Spinal cord (tissue), 10 donors: ENCODE measurements at places on chromosomes 5 and 9. TPM values are rescaled to one million over a fixed set of nuclear protein-coding genes. Genes with fewer than 3 reads are reported as not detected.

Gene TAS2R1
- 0.94 TPM for total RNA-seq

GRCh38 chr9:19994296-19994695 lies 205.5 kb upstream of the SLC24A2 start:
- H3K27me3 ChIP-seq: no peaks in the 10 kb centered on the region
- no peak overlapping the region for H3K27ac ChIP-seq
- no peaks in the 10 kb centered on the region for H3K4me1 ChIP-seq
- H3K4me3 ChIP-seq: no peak overlapping the region
- H3K36me3 ChIP-seq: no peaks in the 10 kb centered on the region

GRCh38 chr9:97447001-97447400 lies 35.1 kb downstream of the TDRD7 start:
- H3K27me3 ChIP-seq: no peaks in the 10 kb centered on the region
- H3K36me3 ChIP-seq: no peaks in the 10 kb centered on the region
- no peaks in the 10 kb centered on the region for H3K4me1 ChIP-seq
- no peak overlapping the region for H3K27ac ChIP-seq

GRCh38 chr9:129505270-129505902 lies 115.5 kb downstream of the C9orf50 start:
- no peak for DNase-seq
- H3K4me1 ChIP-seq: peaks cover 32% of the 10 kb centered on the region
- peaks cover 5% of the 10 kb centered on the region for H3K36me3 ChIP-seq
- no peak overlapping the region for H3K4me3 ChIP-seq

DNA sequence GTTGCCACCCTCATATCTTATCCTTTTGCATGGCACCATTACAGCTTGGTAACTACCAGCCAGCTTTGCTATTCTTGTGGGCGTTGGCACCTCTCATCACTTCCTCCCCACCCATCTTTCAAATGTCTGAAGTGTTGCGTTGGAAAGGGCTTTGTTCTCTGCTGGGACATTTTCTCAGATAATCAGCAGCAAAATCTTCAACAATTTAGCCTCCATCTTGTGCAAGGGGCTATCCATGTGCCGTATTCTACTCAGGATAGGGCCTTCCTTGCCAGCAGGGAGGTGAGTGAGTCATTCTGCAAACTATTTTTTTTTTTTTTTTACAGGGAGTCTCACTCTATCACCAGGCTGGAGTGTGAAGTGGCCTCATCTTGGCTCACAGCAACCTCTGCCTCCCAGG lies 62.1 kb upstream of the NUDT12 start:
- no peaks in the 10 kb centered on the region for H3K4me1 ChIP-seq
- H3K27ac ChIP-seq: no peak overlapping the region
- no peak for DNase-seq
- H3K4me3 ChIP-seq: no peak overlapping the region
- H3K36me3 ChIP-seq: no peaks in the 10 kb centered on the region

DNA sequence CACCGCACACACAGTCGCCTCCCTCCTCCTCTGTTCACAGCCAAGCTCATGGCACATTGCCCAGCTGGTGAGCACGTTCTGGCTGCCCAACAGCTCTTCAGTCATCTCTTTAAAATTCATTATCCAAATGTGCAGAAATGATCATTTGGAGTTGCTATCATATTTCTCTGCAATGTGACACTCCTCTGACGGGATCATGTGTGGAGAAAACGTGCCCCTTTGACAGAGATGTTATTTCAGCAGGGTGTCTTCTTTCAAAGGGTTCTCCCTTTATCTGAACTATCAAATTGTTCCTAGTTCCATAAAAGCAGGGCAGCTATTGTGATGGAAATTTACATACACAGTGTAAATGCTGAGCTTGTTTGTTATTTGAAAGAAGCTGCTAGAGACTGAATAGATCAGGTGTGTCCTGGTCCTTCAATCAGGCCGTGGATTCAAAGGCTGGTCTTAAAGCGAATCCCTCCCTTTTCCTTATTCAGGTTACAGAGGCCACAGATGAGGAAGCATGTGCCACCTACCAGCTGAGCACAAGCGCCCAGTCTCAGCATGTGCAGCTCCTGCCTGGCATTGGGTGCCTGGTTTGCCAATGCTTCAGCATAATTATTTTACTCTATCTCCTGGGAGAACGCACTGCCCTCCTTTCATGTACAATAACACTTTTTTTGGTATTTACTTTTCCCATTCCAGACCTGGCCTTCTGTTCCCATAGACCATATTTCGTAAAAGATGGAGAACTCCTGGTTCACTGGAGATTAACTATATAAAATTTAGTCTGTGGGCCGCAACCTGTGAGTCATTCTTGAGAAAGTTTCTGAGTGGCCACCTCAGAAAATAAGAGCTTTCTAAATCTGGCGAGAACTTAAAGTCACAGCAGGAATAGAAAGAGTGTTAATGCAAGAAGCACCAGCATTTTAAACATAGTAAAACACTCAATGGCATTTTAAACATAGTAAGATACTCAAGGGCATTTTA lies 433.7 kb downstream of the ENC1 start:
- H3K27ac ChIP-seq: no peak overlapping the region
- DNase-seq: no peak
- H3K27me3 ChIP-seq: peaks cover 2% of the 10 kb centered on the region

GRCh38 chr5:115284021-115284420 lies 12.4 kb downstream of the CCDC112 start:
- no peak overlapping the region for H3K27ac ChIP-seq
- H3K4me3 ChIP-seq: no peak overlapping the region
- no peaks in the 10 kb centered on the region for H3K36me3 ChIP-seq

DNA sequence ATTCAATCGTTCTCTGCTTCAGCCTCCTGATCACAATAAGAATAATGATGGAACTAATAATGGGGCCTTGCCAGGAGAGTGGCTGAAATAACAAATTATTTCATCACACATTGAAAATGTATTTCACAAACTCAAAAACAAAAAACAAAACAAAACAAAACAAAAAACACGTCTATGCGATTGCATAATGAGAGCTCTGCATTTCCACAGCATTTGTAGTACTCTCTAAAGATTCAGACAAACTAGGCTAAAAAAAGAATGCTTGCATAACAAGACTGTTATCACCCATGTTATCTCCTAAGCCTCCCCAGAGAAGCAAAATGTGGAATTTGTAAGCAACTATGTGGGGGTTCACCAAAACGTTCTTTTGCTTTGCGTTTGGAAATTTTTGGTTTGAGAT lies 48.1 kb downstream of the PRELID2 start:
- no peaks in the 10 kb centered on the region for H3K27me3 ChIP-seq
- H3K27ac ChIP-seq: no peak overlapping the region
- DNase-seq: no peak
- no peaks in the 10 kb centered on the region for H3K4me1 ChIP-seq

DNA sequence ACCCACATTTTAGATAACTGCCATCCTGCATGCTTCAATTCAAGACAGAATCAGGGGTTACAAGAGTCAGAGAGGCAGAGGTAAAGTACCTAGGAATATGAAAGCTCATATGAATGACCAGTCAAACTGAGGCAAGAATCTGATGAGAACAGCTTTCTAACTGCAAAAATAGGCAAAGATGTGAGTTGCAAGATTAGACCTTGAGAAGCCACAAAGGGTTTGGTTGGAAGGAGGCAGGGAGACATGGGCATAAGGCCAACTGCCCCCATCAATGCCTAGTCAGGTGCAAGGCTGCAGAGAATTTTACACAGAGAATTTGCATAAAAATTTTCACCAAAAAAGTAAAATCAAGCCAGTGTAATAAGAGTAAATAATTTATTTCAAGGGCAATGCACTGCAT lies 12.8 kb downstream of the FAM114A2 start:
- H3K27me3 ChIP-seq: no peaks in the 10 kb centered on the region
- DNase-seq: no peak
- peaks cover 7% of the 10 kb centered on the region for H3K36me3 ChIP-seq

DNA sequence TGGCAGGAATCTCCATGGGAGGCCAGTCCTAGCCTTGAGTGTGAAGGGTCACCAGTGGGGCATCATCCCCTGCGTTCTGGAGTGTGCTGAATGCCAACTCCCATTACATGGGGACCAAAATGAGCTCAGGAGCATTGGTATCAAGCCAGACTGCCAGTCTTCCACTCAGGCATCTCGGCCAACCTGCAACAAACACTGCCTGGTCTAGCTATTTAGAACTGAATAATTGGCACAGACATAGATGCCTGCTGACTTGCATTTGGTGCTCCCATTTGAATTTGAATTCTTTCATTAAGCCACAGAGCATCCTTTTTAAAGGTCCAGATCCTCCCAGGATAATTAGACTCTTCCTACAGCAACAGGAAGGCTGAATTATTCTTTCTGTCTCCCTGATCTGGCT lies 116.6 kb upstream of the ABCA1 start:
- H3K36me3 ChIP-seq: no peaks in the 10 kb centered on the region
- H3K27me3 ChIP-seq: no peaks in the 10 kb centered on the region
- H3K4me1 ChIP-seq: peaks cover 6% of the 10 kb centered on the region
- DNase-seq: peak; percentile 67
- no peak overlapping the region for H3K27ac ChIP-seq

GRCh38 chr9:137745541-137745991 lies 126.8 kb downstream of the EHMT1 start:
- H3K4me3 ChIP-seq: no peak overlapping the region
- no peaks in the 10 kb centered on the region for H3K27me3 ChIP-seq
- H3K27ac ChIP-seq: no peak overlapping the region
- peaks cover 37% of the 10 kb centered on the region for H3K36me3 ChIP-seq
- DNase-seq: no peak
- peaks cover 18% of the 10 kb centered on the region for H3K4me1 ChIP-seq

DNA sequence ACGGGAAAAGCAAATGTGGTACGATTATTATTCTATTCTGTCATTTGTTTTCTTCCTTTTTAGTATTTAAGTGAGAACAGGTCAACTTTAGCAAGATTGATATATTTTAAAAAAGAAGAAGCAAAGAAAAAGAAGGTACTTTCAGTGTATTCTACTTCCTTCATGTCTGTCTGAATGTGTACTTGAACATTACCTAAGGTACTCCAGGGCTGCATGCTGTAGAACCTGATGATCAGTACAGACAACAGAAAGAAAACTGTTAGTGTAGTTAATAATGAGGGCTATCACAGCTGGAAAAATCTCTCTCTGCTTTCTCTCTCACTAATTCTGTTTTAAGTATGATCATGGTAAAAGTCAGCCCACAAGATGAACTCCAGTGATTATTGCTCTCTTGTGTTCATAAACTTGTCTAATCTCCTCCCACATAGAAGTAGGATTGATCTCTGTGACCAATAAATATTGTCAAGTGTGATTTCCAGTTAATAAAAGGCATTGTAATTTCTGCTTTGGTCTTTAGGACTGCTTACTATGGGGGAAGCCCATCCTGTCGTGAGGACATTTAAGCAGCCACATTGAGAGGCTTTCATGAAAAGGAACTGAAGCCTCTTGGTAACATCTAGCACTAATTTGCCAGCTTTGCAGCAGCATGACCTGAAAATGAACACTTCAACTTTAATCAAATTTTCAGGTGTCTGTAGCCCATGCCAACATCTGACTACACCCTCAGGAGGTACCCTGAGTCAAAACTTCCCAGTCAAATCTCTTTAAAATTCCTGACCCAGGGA lies 864.0 kb upstream of the ACO1 start:
- no peaks in the 10 kb centered on the region for H3K36me3 ChIP-seq
- no peaks in the 10 kb centered on the region for H3K27me3 ChIP-seq

DNA sequence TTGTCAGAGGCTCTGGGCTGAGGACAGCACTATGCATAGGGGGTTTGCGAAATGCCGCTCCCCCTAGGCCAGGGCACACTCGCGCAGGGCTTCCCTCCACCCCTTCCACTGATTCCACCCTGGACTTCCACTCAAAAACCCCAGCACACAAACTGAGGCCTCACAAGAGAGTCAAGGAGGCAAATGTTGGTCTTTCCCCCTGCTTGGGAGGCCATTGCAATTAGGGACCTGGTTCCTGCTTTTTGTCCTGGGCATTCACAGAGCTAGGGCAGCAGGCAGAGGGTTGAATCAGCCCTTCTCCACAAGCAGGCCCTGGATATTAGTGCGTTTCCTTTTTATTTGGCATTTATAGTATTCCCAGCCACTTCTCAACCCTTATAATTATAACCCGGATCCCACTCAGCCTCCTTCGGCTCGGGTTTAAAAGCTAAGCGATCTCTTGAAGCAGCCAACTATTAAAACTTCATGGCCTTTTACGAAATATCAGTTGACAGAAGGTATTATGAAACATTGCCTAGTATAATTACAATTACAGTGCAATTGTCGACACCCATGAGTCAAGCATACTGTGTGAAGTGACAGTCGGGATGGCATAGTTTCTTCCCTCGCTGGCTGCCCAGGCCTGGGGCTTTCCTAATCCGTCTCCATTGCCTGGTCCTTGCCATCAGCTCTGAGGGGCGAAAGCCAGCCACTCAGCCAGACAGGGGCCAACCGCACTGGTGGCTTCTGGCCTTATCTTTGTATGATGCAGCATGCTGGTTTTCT lies 285.5 kb upstream of the MAP3K1 start:
- DNase-seq: no peak
- H3K27me3 ChIP-seq: no peaks in the 10 kb centered on the region
- H3K4me3 ChIP-seq: no peak overlapping the region
- no peaks in the 10 kb centered on the region for H3K4me1 ChIP-seq
- H3K36me3 ChIP-seq: no peaks in the 10 kb centered on the region

Gene GRIN1
- 16.2 TPM for total RNA-seq

DNA sequence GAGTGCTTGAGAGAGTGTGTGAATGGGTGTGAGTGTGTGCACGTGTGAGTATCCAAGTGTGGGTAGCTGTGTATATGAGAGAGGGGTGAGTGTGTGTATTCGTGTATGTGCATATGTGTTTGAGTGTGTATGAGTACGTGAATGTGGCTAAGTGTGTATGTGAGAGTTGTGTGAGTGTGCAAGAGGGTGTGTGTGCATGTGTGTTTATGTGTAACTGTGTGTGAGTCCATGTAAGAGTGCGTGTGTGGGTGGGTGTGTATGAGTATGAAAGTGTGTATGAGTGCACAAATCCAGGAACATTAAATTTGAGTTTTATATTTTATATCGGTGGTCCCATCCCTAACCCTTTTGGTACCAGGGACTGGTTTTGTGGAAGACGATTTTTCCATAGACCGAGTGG lies 156.4 kb downstream of the TENT4A start:
- no peak overlapping the region for H3K27ac ChIP-seq
- H3K36me3 ChIP-seq: no peaks in the 10 kb centered on the region
- no peaks in the 10 kb centered on the region for H3K27me3 ChIP-seq
- H3K4me1 ChIP-seq: peaks cover 19% of the 10 kb centered on the region
